ENCODE measurements at places on chromosomes 4 and X.

DNA sequence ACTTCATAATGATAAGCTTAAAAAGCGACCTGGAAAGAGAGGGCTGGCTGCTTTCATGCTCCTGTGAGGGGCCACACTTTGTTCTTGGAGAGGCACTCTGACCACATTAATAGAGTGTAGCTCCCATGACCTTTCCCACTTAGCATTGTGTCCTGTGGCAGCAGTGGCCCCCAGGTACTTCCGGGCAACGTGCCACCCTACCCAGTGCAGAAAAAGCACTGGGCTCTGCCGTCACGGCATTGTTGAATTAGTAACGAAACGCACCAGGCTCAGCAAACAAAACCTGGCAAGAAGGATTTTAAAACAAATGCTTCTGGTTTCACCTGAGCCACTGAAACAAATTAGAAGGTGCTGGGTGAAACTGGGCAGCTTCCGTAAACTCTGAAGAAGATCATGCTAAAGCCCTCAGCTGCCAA is 5.4 kb upstream of the SORBS2 start:
- DNase-seq: peak; percentile 47

DNA sequence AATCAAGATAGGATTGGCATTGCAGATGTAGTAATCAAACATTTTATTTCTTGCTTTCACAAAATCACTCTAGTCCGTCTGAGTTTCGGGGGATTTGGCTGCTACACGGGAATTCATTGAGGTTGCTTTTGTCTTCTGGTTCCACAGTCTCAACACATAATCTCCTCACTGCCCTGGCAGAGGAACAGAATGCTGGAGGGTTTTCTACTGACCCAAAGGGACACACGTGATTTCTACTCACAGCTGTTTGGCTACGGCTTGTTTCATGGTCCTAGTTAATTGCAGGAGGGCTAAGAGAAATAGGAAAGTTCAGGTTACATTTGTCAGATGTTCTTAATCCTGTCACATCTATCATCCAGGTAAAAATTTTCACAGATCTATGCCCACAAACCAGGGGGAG is 1811.6 kb downstream of the ARAP2 start:
- DNase-seq: no peak

DNA sequence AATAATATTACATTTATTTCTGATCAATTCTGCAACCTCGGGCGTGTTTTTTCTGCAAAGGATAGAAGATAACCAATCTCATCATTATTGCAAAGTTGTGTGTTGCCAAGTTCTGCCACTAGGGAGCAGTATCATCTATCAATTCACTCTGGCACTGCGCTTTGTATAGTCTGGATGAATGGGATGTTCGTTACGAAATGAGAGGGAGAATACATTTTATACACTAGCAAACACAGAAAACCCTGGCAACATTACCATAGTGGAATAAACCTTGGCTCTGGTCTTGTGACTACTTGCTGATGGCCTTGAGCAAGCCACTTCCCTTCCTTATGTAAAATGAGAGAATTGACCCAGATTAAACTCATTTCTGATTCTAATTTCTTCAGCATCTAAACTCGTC is 97.5 kb upstream of the ZNF518B start:
- no peak for DNase-seq

DNA sequence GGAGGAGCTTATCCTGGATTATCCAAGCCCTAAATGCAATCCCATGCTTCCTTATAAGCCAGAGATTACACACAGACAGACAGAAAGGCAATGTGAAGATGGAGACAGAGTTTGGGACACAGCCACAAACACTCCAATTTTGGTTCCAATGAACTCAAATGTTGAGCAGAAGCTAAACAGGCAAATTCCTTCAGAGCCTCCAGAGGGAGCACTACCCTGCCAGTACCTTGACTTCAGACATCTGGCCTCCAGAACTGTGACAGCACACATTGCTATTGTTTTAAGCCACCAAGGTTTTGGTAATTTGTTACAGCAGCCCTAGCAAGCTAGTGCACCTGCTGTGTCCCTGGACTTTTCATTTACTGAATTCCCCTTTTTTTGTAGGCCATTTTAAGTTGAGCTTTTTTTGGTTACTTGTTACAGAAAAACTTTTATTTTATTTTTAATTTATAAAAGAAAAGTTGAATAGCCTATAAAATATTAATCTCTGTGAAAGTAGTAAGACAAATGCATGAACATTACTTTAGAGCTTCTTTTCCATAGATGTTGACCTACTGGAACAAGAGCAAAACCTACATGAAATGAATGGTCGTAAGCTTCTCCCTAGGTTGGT is 33.4 kb upstream of the SRD5A3 start:
- DNase-seq: no peak

Data from DMS153 (cell line).